ENCODE measurements at places on chromosomes 5 and 9.

- DNase-seq, result no peak
Measured at GRCh38 chr9:89757776-89758528, 153.1 kb downstream of the GADD45G start.

DNA sequence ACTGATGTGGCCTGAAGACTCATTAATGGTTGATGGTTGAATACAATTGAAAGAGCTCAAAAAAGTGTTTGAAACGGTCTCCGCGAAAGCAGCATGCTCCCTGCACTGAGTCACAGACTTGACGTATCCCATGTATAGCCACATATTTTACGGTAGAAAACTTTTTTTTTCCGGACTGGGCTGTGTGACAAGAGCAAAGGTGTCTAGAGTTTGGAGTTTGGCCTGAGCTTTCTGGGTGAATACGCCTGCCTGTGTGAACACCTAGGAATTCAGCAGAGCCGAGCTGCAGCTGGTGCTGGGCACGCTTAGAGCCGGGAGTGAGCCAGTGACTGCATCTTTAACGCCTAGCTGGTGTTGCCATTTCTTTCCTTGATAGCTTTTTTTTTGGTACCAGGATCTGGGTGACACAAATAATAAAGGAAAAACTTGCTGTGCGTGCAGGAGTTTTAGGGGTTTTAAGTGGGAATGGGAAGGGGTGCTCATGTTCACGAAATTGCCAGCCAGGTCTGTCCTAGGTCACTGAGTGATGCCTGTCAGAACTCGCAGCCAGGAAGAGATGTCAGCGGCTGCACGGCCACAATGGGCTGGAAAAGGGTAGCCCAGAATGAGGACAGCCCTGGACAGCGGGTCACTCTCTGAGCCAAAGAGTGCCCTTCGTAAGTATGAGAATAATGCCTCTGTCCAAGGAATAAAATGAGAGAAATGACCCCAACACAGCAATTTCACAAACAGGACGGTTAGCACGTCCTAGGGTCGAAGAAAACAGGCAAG is 51.7 kb downstream of the PSMB7 start:
- DNase-seq, result no peak

GRCh38 chr5:208449-209114 is 9.4 kb downstream of the CCDC127 start:
- DNase-seq, result no peak

DNA sequence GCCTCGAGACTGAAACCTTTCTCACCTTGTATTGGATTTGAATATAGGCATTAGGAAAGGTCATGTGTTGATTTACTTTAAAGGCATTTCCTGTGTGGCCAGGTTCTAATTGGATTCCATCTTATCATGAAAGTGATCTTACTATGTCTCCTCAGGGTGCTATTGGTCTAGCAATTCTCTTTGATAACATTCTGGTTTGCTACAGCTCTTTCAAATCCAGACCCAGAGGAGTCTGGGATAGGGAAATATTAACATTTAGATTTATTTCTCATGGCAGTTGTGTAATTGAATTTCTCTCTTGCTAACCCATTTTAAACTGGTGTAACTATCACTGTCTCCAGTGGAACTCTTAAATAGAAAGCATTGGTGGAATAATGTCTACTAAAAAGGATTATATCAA is 69.9 kb upstream of the NMUR2 start:
- DNase-seq, result no peak

DNA sequence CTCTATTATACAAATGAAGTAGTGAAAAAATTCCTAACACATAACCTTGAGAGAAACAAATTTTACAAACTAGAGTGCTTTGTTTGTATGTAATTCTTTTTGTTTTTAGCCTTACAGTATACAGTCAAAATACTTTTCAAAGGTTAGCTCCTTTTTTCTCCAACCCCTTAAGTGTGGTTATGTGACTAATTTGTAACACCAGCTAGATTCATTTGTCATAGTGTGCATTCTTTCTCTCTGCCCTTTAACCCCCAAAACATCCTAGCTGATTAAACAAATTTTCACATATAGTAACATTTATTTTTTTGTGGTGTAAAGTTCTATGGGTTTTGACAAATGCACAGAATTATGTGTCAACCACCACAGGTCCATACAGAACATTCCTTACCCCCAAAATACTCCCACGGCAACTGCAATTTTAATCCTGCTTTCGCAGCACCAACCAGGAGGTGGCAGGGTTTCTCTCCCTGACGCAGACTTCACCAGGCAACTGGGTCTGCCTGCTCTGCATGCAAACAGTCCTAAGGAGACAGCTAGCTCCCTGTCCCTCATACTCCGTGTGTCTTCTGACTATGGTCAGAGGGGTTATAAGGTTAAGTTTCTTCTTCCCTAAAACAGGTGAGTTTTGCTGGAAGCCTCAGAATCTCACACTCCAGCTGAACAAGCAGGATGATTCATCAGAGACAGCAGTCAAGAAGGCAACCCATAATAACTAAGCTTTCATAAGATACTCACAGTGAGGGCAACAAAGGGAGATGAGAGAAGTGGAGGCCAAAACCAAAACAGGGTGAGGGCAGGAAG is 44.5 kb upstream of the NR5A1 start:
- peak; percentile 86 for DNase-seq

DNA sequence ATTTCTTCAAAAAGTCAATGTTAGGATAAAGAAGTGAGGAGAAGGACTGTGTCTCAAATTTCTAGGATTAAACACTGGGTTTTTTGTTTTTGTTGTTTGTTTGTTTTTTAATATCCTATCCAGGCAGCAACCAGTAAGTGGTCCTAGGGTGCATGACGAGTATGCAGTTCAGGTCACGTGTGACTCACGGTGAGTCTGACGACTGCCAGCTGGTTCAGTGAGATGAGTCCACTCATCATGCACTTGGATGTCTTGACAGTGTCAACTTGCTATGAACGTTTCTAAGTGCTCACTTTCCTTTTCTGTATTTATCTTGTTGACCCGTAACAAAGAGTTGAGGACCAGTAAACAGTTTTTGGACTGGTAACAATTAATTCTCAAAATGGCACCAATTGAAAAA is 32.7 kb downstream of the ATG10 start:
- peak; percentile 17 for DNase-seq

- no peak for DNase-seq
Measured at GRCh38 chr5:82406205-82406773, 128.1 kb upstream of the RPS23 start.

DNA sequence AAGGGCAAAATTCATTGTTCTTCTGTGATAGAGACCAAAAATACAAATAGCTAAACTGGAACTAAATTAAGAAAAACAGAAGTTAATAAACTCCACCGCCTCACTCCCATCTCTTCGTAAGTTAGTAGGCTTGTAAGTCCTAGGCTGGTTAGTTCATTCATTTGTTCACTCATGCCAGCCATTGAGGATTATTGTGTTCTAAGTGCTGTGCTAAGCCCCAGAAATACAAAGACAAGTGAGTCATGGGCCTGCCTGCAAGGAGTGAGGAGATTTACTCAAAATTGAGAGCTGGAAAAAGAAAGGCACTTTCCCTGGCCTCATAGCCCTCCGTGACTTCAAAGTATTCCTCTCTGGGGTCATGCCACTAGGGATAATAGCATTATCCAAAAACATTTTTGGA is 8.5 kb downstream of the DOCK8 start:
- DNase-seq, result no peak

DNA sequence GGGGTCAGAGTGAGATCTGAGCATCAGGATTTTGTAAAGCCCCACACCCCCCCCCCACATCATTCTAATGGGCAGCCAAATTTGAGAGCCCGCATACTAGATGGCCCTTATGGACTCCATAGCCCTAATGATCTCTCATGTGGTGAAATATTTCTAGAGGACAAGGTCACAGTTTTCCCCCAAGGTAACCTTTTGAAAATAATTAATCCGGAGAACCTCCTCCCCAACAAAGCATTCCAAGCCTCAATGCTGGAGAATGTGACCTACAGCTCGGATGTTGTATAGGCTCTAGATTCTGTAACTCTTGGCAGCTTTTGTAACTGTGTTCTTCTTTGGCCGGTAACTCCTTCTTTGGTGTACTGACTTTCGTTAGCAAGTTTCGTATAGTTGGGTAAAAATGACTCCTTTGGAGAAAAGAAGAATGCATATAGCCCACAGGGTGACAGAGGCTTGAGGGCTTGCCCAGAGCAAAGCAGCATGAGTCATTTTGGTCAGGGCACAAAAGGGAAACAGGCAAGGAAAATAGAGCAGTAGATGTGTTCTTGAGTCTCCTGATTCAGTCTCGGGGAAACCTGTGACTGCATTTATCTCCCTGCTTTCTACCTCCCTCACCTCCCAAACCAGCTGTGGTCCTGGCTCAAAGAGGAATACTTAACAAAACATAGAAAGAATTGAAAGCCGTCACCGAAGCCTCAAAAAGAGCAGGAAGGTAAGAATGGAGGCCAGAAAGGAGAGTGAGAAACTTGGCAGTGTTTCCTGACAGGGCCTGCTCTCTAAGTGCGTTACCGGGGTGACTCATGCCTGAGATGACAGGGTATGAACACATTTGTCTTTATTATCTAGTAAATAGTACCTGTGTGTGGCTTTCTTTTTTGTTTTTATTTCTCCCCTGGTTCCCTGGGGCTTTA is 6.6 kb upstream of the XPA start:
- DNase-seq, result peak; percentile 81

DNA sequence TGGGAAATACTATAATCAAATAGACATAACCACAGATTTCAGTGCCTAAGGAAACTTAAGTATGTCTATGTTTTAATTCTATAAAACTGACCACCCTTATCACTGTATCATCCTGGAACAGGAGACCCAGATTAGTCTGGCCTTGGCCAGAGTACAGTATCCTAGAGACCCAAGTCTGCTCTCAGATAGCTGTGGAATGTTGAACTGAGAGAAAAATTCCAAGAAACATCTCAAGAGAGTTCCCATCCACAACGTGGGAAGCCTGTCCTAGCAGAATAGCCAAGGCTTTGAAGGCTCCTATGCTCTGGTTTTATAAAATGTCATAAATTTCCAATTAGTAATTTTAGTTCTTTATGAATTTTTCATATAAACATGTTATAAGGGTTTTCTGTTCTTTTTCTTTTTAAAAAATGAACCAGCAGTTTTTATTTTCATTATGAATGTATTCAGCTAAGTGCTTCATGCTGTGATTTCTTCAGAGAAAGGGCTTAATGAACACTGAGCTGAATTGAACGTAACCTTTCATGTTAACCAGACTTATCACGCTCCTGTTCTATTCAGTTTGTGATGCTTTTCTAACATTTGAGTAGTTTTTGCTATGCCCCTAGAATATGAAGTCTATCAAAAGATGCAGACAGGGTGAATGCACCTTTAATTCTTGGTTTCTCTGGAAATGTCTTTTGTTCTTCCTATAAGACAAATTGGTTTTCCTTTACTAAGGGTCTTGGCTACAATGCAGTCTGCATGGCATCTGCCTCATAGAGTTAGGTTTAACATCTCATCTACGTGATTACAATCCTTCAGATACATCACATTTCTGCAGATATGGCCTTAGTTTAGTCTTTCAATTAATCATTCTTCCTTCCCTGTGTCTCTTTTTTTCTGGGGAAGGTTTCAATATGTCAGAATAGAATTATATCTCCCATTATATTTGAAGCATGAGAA is 230.8 kb downstream of the CYLC2 start:
- no peak for DNase-seq

DNA sequence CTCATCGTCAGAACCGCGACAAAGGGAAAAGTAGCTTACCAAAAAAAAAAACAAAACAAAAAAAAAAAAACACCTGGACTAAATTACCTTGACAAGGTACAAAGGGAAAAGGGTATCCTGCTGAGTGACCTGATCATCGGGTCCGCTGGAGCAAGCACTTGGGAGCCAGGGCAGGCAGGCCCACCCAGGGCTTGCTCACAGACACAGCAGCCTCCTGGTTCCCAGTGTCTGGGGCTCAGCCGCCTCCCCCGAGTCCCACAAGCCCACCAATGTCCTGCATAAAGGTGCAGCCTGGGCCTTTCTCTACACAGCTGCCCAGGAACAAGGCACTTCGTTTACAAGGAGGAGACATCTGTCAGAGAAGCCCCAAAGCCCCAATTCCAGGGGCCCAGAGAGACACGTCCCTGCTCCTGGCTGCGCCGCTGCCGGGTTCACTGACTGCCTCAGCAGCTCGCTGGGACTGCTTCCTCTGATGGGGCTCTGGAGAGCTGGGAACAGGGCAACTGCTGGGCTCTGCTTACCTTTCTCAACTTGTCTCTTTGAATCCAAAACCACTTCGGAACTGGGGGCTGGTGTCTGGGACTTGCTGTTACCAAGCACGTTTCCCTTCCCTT is 63.4 kb downstream of the GOLM1 start:
- peak; percentile 9 for DNase-seq

DNA sequence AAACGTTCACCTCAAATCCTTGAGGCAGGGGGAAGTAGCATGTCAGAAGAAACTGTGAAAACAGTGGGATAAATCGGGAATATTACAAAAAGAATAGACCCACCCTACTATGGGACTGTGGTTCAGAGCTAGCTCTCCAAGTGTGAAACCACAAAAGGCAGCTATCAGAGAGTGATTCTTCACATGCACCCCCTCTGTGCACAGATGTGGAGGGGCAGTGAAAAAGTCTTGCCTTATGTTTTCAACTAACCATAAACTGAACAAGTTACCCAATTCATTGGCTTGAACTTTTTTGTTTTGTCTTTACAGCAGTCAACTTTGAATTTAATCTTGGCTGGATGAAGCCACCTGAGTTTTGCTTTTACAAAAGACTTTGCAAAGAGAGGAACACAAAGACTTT is 98.8 kb upstream of the NR4A3 start:
- no peak for DNase-seq

GRCh38 chr9:751137-752051 is 90.1 kb upstream of the DMRT1 start:
- DNase-seq, result peak; percentile 16

DNA sequence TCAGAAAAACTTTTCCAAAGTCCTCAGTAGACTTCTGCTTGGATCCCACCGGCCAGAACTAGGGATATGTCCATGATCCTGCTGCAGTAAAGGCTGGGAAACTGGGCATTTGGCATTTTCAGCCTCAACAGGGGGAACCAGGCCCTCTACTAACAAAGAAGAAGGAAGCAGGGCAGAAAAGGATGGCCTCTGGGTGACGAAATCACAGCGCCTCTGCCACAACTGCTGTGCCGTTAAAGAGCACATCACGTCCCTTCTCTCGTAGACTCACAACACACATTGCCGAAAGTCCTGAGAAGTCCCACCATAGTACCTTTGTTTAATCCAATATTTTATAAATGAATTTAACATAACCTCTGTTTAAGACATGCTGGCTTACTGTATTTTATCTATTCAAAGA is 10.4 kb upstream of the AFAP1L1 start:
- no peak for DNase-seq

DNA sequence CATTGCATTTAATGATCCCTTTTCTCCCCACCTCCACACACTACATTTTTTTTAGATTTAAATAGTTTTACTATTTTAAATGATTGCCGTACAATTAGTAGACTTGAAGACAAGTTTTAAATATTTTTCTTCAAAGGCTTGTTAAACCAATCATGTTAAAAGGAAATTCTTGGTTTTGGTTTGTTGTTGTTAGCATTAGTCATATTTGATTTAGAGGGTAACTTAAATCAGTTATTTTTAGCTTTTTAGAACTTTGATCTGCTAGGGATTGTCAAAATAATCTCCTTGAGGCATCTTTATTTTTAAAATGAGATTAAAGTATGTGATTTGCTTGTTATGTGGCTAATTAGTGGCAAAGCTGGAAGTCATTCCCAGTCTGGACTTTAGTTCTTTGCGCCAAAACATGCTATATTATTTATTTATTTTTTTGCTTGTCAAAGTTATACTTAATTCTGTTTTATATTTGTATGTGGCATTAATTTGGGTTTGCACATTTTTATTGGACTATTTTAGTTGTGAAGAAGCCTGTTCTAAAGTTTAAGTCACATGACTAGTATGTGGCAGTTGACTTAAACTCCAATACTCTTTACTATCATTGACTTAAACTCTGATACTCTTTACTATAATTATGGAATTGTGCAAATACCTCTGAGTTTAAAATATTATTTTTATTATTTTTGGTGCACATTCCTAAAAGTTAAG is 14.7 kb downstream of the ITGA1 start:
- DNase-seq, result no peak

All from AG20443 (cell line).